OCI-LY7 (cell line): ENCODE measurements at places on chromosomes 16 and 17. TPM values are rescaled to one million over a fixed set of nuclear protein-coding genes. Genes with fewer than 3 reads are reported as not detected.

GRCh38 chr17:59746849-59747445 lies 39.5 kb downstream of the VMP1 start:
- peak; percentile 63 for DNase-seq

- no peak for DNase-seq
Measured at GRCh38 chr16:35450648-35451047, 1991.2 kb downstream of the TP53TG3F start.

GRCh38 chr17:19673623-19674022 lies 25.1 kb downstream of the ALDH3A2 start:
- DNase-seq: no peak

- no peak for DNase-seq
Measured at GRCh38 chr16:17757808-17758207, 287.0 kb upstream of the XYLT1 start.

- DNase-seq: no peak
Measured at GRCh38 chr17:76579281-76579680, 6.4 kb downstream of the ST6GALNAC2 start.

DNA sequence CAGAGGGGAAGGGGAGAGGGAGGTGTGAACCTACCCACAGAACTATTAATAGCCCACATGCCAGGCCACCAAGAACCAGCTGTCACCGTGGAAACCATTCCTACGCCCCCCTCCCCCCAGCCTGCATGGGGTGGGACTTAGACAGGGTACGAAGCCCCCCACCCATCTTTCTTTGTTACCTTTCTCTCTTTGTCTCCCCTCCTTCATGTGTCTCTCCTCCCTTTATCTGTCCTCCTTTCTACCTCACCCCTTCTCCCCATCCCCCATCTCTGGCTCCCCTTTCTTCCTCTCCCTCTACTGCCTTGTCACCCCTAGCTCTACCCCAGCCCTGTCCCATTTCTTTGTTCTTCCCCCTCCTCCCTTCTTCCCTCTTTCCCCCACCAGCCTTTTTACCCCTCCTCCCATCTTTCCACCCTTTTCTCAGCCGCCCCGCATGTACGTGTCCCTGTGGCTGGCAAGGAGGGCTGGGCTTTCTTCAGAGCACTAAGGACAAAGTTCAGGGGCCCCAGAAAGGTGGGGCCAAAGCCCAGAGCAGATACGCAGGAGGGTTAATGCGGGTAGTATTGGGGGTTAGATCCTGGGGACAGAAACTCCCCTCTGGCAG lies 8.0 kb downstream of the THRA start:
- no peak for DNase-seq

- no peak for DNase-seq
Measured at GRCh38 chr16:57185446-57185944, 344 bp downstream of the PSME3IP1 start.

DNA sequence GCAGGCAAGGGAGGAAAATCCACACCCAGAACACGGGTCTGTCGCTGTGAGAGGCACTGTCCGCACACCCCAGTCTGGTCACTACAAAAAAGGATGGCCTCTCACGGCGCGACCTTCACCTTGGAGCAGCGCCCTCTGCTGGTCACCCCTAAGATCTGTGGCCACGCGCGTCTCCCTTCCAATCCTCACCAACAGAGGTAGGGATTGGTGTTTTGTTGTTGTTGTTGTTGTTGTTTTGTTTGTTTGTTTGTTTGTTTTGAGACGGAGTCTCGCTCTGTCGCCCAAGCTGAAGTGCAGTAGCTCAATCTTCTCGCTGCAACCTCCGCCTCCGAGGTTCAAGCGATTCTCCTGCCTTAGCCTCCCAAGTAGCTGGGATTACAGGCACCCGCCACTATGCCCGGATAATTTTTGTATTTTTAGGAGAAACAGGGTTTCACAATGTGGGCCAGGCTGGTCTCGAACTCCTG lies 15.0 kb upstream of the C17orf58 start:
- DNase-seq: peak; percentile 77

DNA sequence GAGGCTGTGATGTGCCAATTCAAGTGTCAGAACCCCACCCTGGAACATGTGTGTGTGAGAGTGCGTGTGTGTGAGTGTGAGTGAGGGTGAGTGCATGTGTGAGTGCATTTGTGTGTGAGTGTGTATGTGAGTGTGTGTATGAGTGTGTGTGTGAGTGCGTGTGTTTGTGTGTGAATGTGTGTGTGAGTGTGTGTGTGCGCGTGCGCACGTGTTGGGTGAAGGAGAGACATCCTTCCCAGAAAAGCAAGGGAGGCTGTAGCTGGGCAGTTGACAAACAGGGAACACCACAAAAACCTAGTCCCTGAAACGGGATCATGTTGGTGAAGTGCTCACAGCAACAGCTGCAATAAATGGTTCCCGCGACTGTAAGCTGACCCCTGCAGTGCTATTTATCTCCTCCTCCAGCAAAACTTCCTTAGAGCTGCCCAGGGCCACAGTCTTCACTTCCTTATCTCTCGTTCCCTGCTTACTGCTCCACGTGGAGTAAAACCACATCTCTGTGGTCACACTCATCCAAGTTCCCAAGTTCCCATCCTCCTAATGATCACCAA lies 40.1 kb upstream of the RPL38 start:
- DNase-seq: no peak

DNA sequence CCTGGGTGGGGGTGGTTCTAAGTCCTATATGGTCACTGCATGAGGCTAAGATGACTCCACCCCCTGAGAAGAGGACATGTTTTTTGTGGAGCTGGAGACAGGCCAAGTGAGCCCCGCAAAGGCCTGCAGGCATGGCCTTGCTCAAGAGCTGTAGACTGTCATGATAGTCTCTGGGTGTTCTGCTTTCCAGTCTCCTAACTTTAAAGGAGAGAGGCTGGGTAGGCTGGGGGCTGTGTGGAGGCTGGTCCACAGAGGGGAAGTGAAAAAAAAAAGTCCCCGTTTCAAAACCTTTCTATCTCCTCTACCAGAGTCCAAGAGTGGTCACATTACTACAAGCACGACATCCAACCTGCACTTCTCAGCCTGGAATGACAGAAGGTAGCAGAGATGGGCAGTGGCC lies 27.1 kb downstream of the CDRT4 start:
- no peak for DNase-seq

Gene KRTAP9-8
- not detected in 2 replicates for total RNA-seq

Gene SDR42E1
- total RNA-seq: 0.53 and 0.65 TPM in 2 replicates

Gene SLFN14
- total RNA-seq: not detected in 2 replicates

Gene TMEM107
- total RNA-seq: 43.9 and 45.4 TPM in 2 replicates

Gene NPIPA3
- total RNA-seq: 1.3 and 1.8 TPM in 2 replicates

Gene ADAD2
- not detected in 2 replicates for total RNA-seq
